ENCODE measurements at places on chromosomes 6 and 20. TPM values are rescaled to one million over a fixed set of nuclear protein-coding genes. Genes with fewer than 3 reads are reported as not detected.
A peak's percentile ranks its signal among the peaks of the same experiment; 100 is the strongest.

DNA sequence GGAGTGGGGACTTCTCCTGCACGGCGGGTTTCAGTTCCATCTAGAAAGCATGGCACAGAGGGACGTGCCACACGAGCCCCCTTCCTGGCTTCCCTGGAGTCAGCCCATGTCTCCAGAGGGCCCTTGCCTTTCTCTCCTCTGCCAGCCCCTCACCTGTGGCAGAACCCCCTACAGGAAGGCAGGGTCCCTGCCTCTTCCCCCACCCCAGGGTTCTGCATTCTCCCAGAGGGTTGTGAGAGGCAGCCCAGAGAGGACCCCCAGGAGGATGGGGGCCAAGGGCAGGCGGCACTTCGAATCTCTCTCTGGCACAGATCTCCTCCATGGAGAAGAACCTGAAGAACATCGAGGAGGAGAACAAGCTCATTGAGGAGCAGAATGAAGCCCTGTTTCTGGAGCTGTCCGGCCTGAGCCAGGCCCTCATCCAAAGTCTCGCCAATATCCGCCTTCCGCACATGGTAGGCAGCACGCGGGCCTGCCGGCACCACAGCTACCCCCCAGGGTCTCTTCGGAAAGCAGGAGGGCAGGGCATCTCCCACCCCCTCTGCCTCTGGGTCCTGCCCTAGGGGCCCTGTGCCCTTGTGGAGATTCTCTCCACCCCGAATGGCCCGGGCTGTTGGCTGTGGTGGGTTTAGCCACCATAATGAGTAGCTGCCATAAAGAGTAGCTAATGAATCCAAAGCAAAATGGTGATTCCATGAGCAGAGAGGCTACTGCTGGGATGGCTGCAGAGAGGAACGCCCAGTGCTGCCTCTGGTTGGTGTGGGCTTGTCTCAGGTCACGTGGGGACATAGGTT, 15.9 kb upstream of the PCMTD2 start:
- no peaks in the 10 kb centered on the region for H3K4me1 ChIP-seq
- no peak overlapping the region for H3K4me3 ChIP-seq
- peaks cover 34% of the 10 kb centered on the region for H3K27me3 ChIP-seq
- DNase-seq = no peak

DNA sequence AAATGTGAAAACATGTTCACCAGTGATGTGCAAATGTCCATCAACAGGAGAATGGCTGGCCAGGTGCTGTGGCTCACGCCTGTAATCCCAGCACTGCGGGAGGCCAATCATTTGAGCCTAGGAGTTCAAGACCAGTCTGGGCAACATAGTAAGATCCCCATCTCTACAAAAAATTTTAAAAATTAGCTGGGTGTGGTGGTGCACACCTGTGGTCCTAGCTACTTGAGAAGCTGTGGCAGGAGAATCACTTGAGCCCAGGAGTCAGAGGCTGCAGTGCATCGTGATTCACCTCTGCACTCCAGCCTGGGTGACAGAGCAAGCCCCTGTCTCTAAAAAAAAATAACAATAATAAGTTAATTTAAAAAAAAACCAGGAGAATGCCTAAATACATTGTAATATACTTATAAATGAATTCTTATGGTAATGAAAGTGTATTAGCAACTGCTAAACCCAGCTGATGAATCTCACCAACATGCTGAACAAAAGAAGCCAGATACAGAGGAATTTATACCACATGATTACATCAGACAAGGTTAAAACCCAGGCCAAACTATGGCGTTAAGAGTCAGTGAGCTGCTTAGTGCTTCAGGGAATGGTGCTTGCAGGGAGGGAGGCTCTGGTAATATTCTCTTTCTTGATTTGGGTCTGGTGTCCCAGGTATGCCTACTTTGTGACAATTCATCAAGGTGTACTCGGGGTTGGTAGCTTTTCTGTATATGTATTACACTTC, 36.4 kb downstream of the RPP40 start:
- H3K36me3 ChIP-seq = no peaks in the 10 kb centered on the region
- H3K27ac ChIP-seq = no peak overlapping the region
- no peak for DNase-seq
- peaks cover 7% of the 10 kb centered on the region for H3K27me3 ChIP-seq
- peaks cover 17% of the 10 kb centered on the region for H3K4me1 ChIP-seq
- no peak overlapping the region for H3K4me3 ChIP-seq

Gene MTCH1
- 262 TPM for total RNA-seq

GRCh38 chr20:40592941-40593340, 96.1 kb downstream of the MAFB start:
- no peak overlapping the region for H3K27ac ChIP-seq
- no peak for DNase-seq
- no peak overlapping the region for H3K4me3 ChIP-seq
- H3K36me3 ChIP-seq = no peaks in the 10 kb centered on the region

Gene WFDC5
- not detected for total RNA-seq

DNA sequence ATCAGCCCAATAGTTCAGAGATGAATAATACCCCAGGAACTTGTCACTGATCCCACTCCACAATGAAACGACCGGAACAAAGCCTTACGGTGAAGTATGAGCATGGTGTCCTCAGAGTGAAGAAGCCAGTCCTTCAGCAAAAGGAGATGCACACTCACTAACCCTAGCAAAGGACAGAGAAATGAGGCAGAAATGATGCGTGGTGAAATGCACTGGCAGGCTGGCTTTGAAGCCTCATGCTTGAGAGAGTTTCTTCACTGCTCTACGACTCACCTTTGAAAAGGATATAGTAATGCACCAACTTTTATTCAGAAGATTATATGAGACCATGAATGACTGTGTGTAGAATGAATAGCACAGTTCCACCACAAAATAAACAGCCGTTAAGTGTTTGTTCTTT, 74.8 kb downstream of the PHACTR1 start:
- DNase-seq = no peak
- no peak overlapping the region for H3K27ac ChIP-seq
- peaks cover 4% of the 10 kb centered on the region for H3K27me3 ChIP-seq
- peaks cover 7% of the 10 kb centered on the region for H3K4me1 ChIP-seq
- H3K4me3 ChIP-seq = no peak overlapping the region
- H3K36me3 ChIP-seq = no peaks in the 10 kb centered on the region

DNA sequence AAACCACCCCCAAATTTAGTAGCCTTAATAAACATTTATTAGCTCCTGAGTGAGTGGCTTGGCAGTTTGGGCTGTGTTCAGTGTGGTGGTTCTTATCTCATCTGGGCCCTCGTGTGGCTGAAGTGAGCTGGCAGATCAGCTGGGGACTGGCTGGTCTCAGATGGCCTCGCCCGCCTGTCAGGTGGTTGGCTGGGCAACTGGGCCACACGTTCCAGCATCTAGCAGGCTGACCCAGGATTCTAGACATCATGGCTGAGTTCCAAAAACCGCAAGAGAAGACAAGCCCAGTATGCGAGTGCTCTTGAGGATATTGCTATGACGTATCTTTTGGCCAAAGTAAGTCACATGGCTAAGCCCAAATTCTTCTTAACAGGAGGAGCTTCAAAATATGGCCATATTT, 28.9 kb downstream of the EIF2S2 start:
- peaks cover 32% of the 10 kb centered on the region for H3K36me3 ChIP-seq
- H3K4me3 ChIP-seq = no peak overlapping the region
- H3K4me1 ChIP-seq = no peaks in the 10 kb centered on the region

DNA sequence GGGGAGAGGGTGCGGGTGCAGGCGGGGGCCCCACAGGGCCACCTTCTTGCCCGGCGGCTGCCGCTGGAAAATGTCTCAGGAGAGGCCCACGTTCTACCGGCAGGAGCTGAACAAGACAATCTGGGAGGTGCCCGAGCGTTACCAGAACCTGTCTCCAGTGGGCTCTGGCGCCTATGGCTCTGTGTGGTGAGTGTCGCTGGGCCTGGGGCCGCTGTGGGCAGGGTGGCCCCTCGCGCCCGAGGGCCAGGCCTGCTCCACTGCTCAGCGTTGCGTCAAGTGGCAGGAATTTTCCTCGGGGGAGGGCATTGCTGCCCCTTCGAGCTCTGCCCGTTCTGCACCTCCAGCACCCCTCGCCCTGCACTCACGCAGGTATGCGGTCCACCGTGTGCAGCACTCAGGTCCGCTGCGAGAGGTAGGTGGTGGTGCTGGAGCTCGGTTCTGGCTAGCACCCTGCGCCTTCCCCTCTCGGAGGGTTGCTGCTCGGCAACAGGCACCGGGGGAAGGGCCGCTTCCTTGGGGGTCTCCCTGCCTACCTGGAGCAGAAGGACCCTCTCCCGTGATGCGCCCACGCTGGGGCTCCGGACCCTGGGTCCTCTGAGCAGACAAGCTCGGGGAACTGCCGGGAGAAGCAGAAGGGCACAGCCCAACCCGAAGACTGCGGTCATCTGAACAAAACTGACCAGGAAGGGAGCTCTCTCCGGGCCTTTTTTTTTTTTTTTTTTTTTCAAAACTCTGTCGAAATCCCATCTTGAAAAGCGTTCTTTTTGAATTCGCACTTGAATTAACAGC, 674 bp downstream of the MAPK14 start:
- peaks cover 2% of the 10 kb centered on the region for H3K27me3 ChIP-seq
- DNase-seq = peak; percentile 4
- peak overlapping the region; percentile 100 for H3K4me3 ChIP-seq
- peaks cover 10% of the 10 kb centered on the region for H3K36me3 ChIP-seq
- peaks cover 53% of the 10 kb centered on the region for H3K4me1 ChIP-seq
- peak overlapping the region; percentile 94 for H3K27ac ChIP-seq

Gene OCSTAMP
- not detected for total RNA-seq

GRCh38 chr6:75760320-75760719, 11.3 kb downstream of the MYO6 start:
- no peak overlapping the region for H3K27ac ChIP-seq
- H3K36me3 ChIP-seq = no peaks in the 10 kb centered on the region
- DNase-seq = no peak
- H3K4me1 ChIP-seq = peaks cover 7% of the 10 kb centered on the region
- H3K27me3 ChIP-seq = no peaks in the 10 kb centered on the region

GRCh38 chr6:87710090-87710489, 8.1 kb upstream of the AKIRIN2 start:
- no peak overlapping the region for H3K27ac ChIP-seq
- peaks cover 59% of the 10 kb centered on the region for H3K4me1 ChIP-seq
- H3K36me3 ChIP-seq = peaks cover 4% of the 10 kb centered on the region
- peaks cover 2% of the 10 kb centered on the region for H3K27me3 ChIP-seq
- no peak for DNase-seq

GRCh38 chr20:7912551-7912950, 27.7 kb downstream of the HAO1 start:
- DNase-seq = no peak
- H3K27me3 ChIP-seq = peaks cover under 1% of the 10 kb centered on the region
- no peaks in the 10 kb centered on the region for H3K36me3 ChIP-seq
- H3K27ac ChIP-seq = no peak overlapping the region

DNA sequence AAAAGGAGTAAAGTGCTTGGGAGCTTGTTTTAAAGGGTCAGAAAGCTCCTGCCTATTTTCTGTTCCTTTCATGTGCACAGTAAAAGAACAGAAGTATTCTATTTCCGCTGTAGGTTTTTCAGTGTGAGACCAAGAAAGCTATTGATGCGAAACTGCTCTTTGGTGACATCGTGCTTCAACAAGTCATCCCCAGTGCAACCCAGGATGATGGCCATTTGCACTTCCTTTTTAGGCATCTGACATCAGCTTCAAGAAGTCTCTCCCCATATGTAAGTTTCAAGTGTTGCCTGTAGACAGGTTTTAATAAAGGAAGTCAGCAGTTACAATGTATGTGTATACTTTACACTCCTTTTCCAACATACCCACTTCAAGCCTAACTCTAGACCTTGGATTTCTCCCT, 131.6 kb downstream of the RFX6 start:
- H3K27me3 ChIP-seq = no peaks in the 10 kb centered on the region
- H3K4me1 ChIP-seq = no peaks in the 10 kb centered on the region
- no peaks in the 10 kb centered on the region for H3K36me3 ChIP-seq
- no peak overlapping the region for H3K4me3 ChIP-seq
- H3K27ac ChIP-seq = no peak overlapping the region

Gene LY6G6F
- total RNA-seq = not detected

Gene SPDEF
- total RNA-seq = not detected

DNA sequence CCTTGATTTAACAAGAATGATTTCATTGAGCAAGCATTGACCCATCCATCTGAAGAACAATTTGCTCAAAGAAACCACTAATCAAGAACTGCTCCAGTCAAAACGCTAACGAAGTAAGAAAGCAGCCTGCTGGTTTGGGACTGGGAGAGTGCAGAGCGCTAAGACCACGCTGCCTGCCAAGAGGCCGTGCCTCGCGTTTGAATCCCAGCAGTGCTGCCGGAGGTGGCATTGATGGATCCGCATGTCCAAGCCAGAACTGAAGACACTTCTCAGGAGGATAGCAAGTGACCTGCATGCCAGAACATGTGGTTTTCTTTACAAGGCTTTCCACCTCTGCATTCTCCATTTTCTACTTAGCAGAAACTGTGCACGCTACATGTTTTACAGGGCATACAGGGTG, 105.2 kb upstream of the FOXC1 start:
- H3K27me3 ChIP-seq = peaks cover 27% of the 10 kb centered on the region
- no peaks in the 10 kb centered on the region for H3K36me3 ChIP-seq
- no peak overlapping the region for H3K4me3 ChIP-seq

GRCh38 chr6:37802810-37803209, 16.7 kb upstream of the ZFAND3 start:
- DNase-seq = no peak
- peaks cover 16% of the 10 kb centered on the region for H3K27me3 ChIP-seq
- no peak overlapping the region for H3K27ac ChIP-seq
- H3K4me1 ChIP-seq = peaks cover 9% of the 10 kb centered on the region
- no peak overlapping the region for H3K4me3 ChIP-seq

DNA sequence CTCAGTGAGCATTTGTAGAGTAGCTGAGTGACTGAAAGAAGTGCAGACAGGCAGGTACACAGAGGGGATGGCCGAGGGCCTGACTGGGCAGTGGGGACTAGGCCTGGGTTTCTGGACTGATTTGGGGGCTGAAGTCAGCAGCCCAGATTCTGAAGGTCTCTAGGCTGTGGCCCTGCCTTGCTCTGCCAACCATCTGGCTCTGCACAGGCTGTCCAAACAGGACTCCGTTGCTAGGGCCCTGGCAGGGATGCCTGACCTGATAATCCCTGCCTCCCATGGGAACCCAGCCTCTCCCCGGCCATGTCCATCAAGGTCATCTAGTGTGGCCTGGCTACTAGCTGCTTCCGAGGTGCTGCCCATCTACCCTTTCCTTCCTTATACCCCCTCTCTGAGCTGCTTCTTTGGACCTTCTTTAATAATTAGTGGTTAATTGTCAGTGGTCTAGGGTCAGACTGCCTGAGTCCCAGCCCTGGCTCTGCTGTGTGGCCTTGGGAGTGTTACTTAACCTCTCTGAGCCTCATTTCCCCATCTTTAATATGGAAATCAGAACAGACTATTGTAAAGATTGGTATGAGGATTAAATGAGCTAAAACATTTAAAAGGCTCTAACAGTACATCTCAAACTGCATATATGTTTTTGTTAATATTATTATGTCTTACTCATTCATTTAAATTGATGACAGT, 137.9 kb downstream of the VEGFA start:
- no peak overlapping the region for H3K27ac ChIP-seq
- no peak for DNase-seq
- no peak overlapping the region for H3K4me3 ChIP-seq
- peaks cover 24% of the 10 kb centered on the region for H3K4me1 ChIP-seq
- no peaks in the 10 kb centered on the region for H3K27me3 ChIP-seq
- H3K36me3 ChIP-seq = no peaks in the 10 kb centered on the region

Gene FGD2
- not detected for total RNA-seq

Measured in HFFc6 (cell line).